ENCODE measurements at places on chromosomes 3 and 15.

GRCh38 chr3:165192610-165193192, 3.5 kb downstream of the SLITRK3 start:
- DNase-seq, result no peak

- peak; percentile 87 for DNase-seq
Measured at GRCh38 chr15:70722266-70723121, 40.9 kb downstream of the UACA start.

- DNase-seq, result no peak
Measured at GRCh38 chr3:145286937-145287336, 874.0 kb downstream of the PLOD2 start.

DNA sequence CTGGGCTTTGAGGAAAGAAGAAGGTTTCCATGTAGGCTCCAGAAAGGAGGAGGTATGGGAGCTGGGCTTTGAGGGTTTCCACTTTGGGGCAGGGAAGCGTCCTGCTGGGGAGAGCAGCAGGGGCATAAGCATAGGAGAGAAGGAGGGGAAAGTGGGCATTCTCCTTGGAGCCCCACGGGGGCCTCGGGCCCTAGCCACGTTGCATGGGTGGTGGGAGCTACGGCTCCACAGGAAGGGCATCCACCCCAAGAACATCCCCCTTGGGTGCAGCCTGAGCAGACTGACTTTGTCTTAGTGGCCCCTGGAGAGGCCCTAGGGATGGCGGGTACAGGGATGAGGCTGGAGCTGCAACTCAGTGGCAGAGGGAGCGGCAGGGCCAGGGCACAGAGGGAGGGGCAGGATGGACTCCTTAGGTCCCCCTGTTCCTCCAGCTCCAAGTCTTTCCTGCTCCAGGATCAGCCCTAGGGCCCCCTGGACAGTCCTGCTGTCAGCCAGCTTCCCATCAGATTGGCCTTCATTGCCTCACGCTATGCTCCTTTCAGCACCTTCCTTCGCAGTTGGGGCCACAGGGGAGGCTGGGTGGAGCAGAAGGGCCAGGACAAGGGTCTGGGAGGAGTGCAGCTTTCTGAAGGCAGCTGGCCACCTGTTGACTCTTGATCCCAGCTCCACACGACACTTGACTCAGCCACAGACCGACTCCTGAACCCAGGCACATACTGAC, 22.9 kb downstream of the PRR20G start:
- no peak for DNase-seq

DNA sequence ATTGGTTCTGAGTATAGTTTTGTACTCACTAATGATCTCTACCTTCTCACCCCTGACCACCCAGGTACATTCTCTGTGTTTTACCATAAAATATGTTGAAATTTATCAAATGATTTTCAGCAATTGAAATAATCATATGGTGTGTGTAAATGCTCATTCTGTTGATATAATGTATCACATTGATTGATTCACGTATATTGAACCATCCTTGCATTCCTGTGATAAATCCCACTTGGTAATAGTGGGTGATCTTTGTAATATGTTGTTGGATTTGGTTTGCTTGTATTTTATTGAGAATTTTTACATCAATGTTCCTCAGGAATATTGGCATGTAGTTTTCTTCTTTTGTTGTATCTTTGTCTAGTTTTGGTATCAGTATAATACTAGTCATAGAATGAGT, 1497.6 kb downstream of the OTOL1 start:
- DNase-seq, result no peak

- peak; percentile 47 for DNase-seq
Measured at GRCh38 chr3:14467814-14468620, 65.6 kb downstream of the SLC6A6 start.

- DNase-seq, result no peak
Measured at GRCh38 chr15:96466389-96466947, 136.0 kb downstream of the NR2F2 start.

GRCh38 chr3:172227340-172228035, 188.1 kb downstream of the FNDC3B start:
- no peak for DNase-seq

- DNase-seq, result peak; percentile 100
Measured at GRCh38 chr3:134326760-134327593, 47.3 kb downstream of the AMOTL2 start.

DNA sequence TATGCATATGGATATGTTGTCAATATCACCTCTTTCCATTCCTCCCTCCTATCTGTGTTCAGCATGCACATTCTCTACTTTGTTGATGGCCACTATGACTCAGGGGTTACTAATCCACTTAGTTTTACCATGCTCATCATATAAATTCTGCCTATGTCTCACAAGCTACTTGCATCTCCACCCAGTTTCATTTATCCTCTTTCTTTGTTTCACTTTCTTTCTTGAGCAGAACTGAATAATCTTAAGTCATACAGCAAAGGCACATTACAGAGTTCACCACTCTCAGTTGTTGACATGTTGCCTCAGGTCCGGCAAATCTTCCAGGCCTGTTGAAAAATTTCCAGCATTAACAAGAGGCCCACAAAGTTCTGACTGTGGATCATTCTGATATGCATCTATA, 71.5 kb downstream of the SSR3 start:
- peak; percentile 82 for DNase-seq

DNA sequence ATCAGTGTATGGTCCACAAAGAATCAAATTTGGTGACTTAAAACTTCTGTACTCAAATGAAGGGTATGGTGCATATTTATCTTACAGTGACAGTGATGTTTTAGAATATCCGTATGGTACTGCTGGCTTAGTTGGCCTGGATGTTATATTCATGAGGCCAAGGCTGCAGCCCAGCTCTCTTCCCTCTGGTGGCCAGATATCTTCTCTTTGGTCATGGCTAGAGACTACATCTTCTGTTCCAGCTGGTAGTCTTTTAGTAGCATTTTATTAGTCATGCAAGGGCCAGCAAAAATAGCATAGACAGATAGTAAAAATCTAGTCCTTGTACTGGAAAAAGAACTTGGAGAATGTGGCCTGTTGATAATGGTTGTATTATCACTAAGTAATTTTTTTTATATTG, 124.0 kb upstream of the ROPN1 start:
- no peak for DNase-seq

GRCh38 chr3:186225603-186226002, 116.7 kb upstream of the ETV5 start:
- no peak for DNase-seq

GRCh38 chr15:57914350-57915055, 151.0 kb downstream of the ALDH1A2 start:
- no peak for DNase-seq

DNA sequence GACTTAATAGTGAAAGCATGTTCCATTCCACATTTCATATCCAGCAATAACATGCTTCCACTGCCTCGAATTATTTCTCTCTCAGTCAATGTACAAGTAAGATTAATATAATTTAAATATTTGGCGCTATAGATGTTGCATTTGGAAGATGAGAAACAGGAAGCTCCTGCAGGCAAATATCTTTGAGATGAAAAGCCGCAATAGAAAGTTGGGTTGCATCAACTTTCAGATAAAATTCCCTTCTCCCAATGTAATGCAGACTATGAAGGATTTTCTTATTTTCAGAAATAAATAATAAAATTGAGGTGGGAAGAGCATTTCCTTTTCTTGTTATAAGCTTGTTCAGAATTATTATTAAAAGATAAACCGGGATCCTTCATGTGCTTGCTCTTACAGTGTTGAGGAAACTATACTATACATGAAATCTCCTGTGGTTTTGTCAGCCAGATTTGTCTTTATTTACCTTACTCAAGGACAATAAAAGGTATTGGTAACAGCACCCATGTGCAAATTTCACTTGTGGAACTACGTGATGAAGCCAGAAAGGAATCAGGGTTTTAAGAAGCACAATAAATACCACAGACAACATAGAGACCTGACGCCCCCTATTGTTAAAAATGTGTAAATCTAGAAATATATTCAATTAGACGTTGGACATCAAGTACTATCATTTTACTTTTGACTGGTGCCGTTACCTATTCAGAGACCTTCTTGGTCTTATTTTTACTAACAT, 307.0 kb downstream of the ARPP21 start:
- DNase-seq, result peak; percentile 75

GRCh38 chr3:187706971-187707370, 4.6 kb upstream of the RTP2 start:
- no peak for DNase-seq

DNA sequence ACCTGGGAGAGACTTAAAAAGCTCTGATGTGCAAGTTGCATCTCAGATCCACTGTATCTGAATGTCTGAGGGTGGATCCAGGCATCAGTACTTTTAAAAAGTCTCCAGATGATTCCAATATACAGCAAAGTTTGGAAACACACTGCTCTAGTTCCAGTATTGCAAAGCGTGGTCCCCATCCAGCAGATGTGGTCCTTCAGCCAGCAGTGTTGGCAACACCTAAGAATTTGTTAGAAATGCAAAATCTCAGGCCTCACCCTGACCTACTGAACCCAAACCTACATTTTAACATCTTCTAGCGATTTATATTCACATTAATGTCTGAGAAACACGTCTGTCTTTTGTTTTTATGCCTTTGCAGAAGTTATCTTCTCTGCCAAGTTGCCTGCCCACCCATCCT, 32.2 kb upstream of the SGO1 start:
- no peak for DNase-seq

Measured in fibroblast of the aortic adventitia (primary cell).